Fibroblast of the aortic adventitia (primary cell): ENCODE measurements at places on chromosomes 5 and 9. TPM values are rescaled to one million over a fixed set of nuclear protein-coding genes. Genes with fewer than 3 reads are reported as not detected.

TEX53 gene
- total RNA-seq = not detected in 2 replicates

EIF4E1B gene
- not detected in 2 replicates for total RNA-seq

TMEM171 gene
- total RNA-seq = 0.90 and 13.1 TPM in 2 replicates

GPR150 gene
- total RNA-seq = 0.27 and 0.98 TPM in 2 replicates

BAAT gene
- total RNA-seq = not detected in 2 replicates

MCC gene
- total RNA-seq = 58.6 and 62.4 TPM in 2 replicates

ADRA1B gene
- total RNA-seq = 0.63 TPM in 1 of 2 replicates, not detected in the other

ZNF367 gene
- total RNA-seq = 0.33 and 31.3 TPM in 2 replicates

IL4 gene
- 0.36 TPM in 1 of 2 replicates, not detected in the other for total RNA-seq

LCN15 gene
- total RNA-seq = not detected in 2 replicates

PHF19 gene
- 10.2 and 55.7 TPM in 2 replicates for total RNA-seq

FOXI1 gene
- total RNA-seq = not detected in 2 replicates

SQSTM1 gene
- total RNA-seq = 596 and 1,869 TPM in 2 replicates

ADAMTS19 gene
- 0.09 TPM in 1 of 2 replicates, not detected in the other for total RNA-seq
